ENCODE measurements at places on chromosomes 1 and 21.

GRCh38 chr1:161098210-161099068, at the start of gene KLHDC9:
Gene KLHDC9 (plus strand): TSS chr1:161098361. CDS start chr1:161098536, 175 bp downstream.
- peak; percentile 81 for DNase-seq

GRCh38 chr1:91501523-91501851, 836 bp downstream of the CDC7 start:
- DNase-seq = peak; percentile 29

DNA sequence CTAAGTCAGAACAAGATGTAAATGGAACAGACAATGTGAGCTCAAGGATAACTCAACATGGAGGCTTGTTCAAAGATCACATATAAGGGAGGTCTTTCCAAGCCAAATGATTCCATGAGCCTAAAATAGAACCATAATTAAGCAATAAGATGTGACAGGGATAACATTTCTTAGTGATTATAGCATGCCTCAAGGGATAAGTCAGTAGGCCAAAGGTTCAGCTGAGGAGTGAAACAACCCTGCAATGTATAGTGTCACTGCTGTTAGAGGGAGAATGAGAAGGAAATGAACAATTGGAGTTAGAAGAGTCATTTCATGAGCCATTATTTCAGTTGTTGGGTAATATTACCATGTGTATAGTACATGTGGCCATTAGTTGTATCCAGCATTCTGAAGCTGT, 25.0 kb downstream of the GORAB start:
- DNase-seq = no peak

- no peak for DNase-seq
These were observed 27.2 kb downstream of the UTP25 start for GRCh38 chr1:209855006-209855405.

DNA sequence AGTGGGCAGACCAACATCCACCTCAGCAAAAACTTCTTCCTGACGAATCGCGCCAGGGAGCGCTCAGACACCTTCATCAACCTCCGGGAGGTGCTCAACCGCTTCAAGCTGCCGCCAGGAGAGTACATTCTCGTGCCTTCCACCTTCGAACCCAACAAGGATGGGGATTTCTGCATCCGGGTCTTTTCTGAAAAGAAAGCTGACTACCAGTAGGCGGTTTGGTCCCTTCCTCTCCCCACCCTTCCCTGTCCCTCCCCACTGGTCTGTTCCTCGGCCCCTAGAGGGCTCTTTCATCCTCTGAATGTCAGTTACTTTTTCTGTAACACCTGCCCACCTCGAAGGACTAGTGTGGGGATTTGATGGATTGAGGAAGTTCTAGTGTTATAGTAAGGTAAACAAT, 46.9 kb downstream of the CAPN2 start:
- DNase-seq = no peak

- DNase-seq = no peak
These were observed 277.1 kb downstream of the AJAP1 start for GRCh38 chr1:4931486-4931885.

DNA sequence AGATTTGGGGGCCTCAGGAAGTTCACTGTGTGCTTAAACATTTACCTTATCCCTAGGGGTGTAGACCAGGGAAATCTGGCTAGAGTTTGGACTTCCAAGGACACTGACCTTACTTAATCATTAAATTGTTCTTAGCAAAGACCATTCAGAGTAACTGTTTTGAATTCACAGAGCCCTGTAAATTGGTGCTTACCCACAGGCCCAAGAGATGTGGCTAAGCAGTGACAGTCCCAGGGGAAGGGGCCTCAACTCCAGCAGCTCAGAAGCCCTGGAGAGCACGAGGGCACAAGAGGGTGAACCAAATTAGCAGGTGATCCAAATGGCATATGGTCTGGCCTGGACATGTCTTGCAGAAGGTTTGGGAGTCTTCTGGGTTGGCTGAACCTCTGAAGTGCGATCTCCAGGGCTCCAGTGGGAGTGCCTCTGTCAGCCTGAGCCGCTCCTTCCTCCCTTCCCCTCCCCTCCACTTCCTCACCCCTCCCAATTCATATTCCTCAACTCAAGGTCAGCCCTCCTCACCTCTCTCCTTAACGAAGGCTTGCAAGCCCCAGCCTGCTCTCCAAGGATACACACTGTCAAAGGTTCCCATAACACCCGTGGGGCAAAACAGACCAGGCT, 4.3 kb downstream of the PAQR7 start:
- DNase-seq = no peak

GRCh38 chr1:155177192-155177917, 3.7 kb downstream of the TRIM46 start:
- no peak for DNase-seq

GRCh38 chr1:110643879-110644472, 30.8 kb downstream of the KCNA3 start:
- no peak for DNase-seq

- no peak for DNase-seq
These were observed 3.5 kb downstream of the NRIP1 start for GRCh38 chr21:15061279-15061678.

GRCh38 chr1:943545-944340, 15.3 kb downstream of the NOC2L start:
- DNase-seq = no peak

DNA sequence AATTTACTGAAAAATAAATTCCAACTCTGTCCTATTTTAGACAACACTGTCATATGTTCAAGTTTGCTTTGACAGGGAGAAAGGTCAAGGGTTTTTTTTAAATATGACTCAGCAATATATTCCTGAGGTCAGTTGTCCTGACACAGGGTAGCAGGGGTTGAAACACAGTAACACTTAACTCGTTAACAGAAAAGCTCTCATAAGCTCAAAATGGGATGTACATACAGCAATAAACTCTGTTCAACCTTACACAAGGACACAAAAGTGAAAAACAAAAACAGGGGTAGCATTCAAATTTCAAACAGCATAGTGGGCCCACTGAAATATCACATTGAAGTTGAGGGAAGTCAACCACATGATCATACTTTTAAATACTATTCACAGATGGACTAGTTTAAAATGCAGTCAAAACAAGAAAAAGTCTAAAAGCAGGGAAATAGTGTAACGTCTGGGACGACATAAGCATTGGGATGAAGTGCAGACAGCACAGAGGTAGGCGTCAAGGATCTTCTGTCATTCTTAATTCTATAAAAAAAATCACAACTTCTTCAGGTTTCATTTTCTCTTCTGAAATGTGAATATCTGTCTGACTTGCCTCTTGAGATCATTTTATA, 89.9 kb downstream of the SLC44A5 start:
- no peak for DNase-seq

DNA sequence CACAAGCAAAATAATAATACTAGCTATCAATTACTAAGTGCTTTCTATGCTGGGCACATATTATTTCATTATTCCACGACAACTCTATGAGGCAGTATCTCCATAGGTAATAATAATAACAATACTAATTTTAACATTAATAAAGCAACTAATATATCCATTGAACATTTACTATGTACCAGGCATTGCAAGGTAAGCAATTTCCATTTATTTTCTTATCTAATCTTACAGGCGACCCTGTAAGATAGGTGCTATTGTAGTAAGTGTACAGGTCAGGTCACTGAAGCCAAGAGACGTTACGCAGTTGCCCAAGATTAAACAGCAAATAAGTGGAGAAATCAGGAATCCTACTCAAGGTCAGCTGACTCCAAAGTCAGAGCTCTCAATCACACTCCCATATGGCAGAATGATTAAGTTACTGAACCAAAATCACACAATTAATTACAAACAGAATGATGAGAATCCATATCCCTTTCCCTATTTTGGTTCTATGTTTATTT, 198.4 kb downstream of the SLC45A1 start:
- no peak for DNase-seq

DNA sequence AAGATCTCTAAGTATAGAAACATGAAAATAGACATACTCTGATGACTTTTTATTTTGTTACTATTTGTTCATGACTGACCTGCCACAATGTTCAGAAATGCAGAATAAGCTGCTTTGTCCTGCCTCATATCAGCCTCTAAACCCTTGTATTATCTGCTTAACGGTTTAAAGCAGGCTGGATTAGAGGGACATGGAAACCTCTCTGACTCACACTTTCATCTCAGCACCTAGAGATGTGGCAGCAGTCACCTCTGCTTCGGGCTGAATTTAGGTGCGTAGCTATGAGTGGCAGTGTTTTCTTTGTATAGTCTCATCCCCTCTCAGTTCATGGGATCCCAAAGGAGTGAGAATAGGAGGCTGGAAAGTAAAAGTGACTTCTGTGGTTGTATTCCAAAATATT, 255.4 kb downstream of the RGS7 start:
- peak; percentile 19 for DNase-seq

GRCh38 chr1:215453440-215453839, 113.7 kb upstream of the KCTD3 start:
- DNase-seq = no peak

DNA sequence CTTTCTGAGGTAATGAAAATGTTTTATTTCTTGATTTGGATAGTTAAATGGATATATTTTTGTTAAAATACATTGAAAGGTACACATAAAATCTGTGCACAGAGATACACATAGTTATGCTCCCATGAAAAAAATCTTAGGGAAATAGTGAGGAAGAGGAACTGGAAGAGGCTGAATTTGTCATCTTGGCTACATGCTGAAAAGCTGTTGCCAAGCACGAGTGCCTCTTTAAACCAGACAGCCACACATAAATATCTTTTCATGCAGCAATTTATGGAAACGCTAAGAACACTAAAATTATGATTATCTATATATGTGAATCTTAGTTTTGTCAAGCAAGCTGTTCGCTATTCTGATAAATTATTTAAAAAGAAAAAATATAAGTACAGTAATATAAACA, 12.8 kb upstream of the ADAR start:
- no peak for DNase-seq

DNA sequence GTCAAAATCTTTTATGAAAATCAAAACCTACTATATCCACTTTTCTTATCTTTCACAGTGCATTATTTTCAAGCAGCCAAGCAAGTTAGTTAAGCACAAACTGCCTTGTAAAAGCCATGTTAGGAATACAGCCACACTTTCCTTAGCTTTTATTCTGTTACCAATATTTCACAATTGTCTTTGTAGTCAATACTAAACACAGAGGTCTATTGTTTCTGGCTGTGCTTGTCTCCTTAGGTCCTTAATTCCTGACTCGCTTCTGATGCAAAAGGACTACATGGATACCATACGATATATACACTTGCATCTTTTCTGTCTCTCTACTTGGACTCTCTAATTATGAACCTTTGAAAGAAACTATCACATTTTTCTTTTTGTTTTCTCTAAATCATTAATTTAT, 331.8 kb downstream of the NEGR1 start:
- DNase-seq = no peak

DNA sequence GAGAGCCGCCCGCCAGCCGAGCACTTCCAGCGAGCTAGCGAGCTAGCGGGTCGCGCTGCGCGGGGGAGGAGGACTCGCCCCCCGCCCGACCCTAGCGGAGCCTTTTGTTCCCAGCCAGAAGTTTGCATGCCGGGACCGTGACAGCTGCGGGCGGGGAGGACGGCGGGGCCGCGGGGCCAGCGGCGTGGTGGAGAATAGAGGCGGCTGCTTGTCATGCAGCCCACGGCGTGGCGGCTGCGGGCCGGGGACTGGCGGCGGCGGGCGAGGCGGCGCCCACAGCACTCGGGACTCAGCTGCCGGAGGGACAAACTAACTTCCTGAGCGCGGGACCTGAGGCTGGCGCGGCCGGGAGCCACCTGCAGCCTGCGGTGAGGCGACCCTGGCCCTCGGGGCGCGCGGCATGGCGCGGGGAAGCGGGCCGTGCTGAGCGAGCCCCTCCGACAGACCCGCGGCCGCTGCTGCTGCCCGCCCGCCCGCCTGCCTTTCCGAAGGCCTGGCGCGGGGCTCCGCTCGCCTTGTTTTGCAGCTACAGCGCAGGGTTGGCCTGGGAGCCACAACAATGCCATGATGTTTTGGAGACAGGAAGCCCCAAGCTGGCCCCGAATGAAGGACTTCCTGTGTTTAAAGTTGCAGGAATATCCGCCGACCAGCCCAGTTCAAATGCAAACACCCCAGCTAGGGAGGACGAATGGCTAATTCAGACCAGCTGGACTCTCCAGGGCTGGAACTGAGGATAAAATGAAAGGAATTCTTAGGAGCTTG, 82.2 kb upstream of the BMP8A start:
- peak; percentile 66 for DNase-seq

- no peak for DNase-seq
These were observed 20.1 kb upstream of the DONSON start for GRCh38 chr21:33608559-33608958.

DNA sequence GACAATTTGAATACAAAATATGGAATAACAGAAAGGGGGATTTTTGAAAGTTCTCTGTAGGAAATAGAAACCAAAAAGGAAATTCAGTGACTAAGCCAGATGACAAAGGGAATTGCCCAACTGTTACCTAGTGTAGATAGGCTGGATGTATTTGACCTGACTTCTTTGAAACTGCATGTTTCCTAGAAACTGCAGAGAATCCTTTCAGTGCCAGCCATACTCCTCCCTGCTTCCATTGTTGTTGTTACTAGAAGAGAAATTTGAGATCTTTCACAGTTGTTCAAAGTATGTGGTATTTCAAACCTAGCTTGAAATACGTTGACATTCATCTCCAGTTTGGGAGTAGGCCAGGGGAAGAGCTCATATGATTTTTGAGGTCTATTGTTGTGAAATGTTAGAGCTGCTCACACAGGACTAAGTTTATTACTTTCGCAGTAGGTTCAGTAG, 1.8 kb upstream of the GBP5 start:
- no peak for DNase-seq

DNA sequence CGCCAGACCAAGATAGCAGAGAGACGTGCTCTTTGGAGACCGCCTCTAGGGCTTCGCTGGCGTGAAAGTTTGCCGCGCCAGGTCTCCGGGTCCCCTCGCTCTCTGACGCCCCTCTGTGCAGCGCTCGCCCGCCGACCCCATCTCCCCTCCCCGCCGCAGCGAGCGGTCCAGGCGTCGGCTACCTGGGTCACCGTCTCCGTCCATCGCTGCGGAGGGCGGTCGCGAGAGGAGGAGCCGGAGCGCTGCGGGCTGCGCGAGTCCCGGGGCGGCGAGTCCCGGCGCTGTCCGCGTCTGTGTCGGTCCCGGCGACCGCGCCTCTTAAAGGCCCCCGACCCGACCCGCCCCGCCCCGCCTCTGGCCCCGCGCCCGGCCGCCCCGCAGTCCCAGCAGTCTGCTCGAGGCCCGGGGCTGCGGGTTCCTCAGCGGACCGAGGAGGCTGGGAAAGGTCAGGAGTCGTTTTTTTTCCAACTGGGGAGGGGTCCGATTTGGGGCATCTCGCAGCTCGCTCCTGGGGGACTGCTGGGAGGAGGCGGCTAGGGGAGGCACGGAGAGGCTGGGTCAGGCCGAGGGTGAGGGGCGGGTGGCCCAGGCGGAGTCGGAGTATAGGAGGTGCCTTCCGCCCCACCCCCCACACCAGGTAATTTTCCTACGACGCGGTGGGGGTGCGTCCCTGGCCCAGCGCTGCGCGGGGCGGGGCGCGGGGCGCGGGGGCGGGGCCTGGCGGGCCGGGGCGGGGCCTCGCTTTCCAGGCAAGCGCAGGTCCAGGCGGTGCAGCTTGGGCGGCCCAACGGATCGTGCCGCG, at the start of the genes FBXO2 and FBXO44:
TSS of gene FBXO2 (minus strand) at position 293 of the 802 bp plus-strand sequence. CDS start at position 204, 89 bp downstream.
TSS of gene FBXO44 (plus strand) at position 741 of the 802 bp plus-strand sequence. CDS start 959 bp downstream, outside the sequence.
- DNase-seq = no peak

GRCh38 chr1:145906954-145907753, 2.7 kb downstream of the ITGA10 start:
- DNase-seq = no peak

All from hepatic stellate cell (primary cell).